ENCODE measurements at places on chromosomes 2 and 18. TPM values are rescaled to one million over a fixed set of nuclear protein-coding genes. Genes with fewer than 3 reads are reported as not detected.
A peak's percentile ranks its signal among the peaks of the same experiment; 100 is the strongest.

The RELCH gene
- total RNA-seq, result 31.0 TPM

DNA sequence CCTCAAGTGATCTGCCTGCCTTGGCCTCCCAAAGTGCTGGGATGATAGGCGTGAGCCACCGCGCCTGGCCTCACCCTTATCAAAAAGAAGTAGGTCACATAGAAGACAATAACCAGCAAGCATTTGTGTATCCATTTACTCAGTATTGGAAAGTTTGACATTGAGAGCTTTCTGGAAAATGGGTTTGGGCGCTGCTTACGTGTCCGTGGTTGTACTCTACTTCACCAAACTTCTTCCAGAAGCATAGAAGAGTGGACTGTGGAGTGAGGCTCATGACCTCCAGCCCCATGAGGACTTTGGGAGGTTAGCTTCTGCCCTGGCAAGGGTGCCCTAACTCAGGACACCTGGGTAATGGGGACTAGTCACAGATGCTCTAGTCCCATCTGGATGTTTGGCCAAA lies 3.7 kb upstream of the ODC1 start:
- DNase-seq, result no peak

The UGT1A5 gene
- 2.0 TPM for total RNA-seq

The SERPINB12 gene
- total RNA-seq, result not detected

DNA sequence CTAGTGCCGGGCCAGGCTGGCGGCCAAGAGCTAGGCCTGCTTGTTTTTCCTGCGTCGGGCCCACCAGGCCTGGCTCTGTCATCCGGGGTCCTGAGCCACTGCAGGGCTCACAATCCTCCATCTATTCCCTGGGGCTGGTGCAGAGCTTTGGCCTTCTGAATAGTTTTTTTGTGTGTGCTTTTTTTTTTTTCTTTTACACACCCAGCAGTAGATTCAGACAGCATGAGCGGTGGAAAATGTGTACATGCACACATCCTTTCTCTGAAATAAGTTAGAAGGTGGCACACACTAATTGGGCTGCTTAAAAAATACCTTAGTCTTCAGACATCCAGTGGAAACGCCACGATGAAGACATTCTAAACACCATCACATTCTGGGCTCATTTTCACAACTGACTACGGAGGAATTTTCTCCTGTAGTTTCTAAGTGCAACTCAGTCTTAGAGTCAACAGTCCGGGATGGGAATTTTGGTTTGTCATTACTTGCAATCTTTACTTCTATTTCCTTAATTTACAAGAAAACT lies 6.1 kb downstream of the ZFP36L2 start:
- DNase-seq, result no peak

GRCh38 chr2:211404098-211404497 lies 847.7 kb downstream of the CPS1 start:
- DNase-seq, result no peak

DNA sequence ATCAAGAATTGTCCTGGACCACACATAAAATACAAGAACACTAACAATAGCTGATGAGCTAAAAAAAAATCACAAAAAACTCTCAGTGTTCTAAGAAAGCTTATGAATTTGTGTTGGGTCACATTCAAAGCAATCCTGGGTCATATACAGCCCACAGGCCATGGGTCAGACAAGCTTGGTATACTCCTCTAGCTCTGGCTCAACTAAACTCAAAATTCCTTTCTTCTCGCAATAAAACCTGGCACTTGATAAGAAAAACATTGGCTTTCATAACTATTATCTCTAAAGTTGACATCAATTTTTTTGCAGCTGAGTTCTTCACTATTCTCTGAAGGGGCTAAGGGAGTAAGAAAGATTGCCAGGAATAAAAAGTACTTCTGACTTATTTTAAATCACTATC lies 38.3 kb downstream of the FBXO48 start:
- no peak for DNase-seq

DNA sequence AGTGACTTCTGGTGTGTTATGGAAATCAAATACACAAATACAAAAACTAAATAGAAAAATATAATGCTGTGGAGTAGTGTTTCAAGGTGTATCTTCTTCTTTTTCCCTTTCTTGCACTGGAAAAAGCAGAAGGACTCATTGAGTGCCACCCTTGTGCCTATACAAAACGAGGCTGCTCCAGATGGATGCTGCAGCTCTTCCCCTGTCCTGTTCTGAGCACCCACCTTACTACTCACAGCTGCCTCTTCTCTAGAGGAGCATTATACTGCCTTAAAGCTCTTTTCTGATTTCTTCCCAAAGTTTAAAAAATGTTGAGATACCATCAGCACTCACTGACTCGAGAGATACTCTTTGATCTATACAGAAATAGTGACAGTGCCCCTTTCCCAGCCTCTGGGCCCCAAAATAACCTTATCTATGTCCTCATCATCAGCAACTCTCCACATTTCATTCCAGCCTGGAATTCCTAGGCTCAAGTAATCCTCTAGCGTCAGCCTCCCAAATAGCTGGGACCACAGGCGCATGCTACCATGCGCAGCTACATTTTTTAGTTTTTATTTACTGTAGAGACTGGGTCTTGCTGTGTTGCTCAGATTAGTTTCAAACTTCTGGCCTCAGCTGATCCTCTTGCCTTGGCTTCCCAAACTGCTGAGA lies 1356.1 kb upstream of the NRXN1 start:
- no peak for DNase-seq

GRCh38 chr2:101361121-101361520 lies 26.2 kb downstream of the CREG2 start:
- DNase-seq, result no peak

The EN1 gene
- total RNA-seq, result not detected

GRCh38 chr2:128292599-128293425 lies 25.9 kb downstream of the HS6ST1 start:
- no peak for DNase-seq

- DNase-seq, result no peak
Measured at GRCh38 chr18:62848946-62849345, 133.6 kb downstream of the PHLPP1 start.

The PID1 gene
- 17.1 TPM for total RNA-seq

The GCA gene
- total RNA-seq, result 37.4 TPM

The UPP2 gene
- not detected for total RNA-seq

The TACR1 gene
- total RNA-seq, result 0.83 TPM

DNA sequence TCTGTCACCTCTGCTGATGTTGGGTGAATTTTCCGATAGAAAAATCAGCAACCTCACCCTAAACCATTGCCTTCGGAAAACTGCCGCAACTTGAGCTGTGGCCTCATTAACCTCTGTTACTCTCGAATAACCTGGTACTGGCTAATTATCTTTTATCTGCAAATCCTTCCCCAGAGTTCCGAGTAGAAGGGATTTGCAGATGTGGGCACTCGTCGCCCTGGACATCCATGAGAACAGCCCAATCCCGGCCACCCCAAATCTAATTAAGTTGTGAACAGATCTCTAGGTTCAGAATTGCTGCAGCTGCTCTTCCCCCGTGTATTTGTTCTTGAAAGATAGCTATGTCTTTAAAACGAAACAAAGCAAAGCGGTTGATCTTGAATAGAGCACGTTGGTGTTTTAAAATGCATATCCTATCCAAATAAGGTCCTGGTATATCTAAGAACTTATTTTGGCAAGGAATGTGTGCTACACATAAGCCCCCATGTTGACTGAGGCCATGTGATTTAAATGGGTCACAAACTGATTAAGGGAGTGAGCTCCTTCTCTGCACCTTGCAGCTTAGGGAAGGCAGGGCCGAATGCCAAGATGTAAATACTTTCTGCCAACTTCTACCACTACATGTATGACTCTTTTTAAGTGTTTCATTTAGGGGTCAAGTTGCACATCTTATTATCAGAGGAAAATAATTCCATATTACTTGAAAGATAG lies 88.2 kb downstream of the MTCL1 start:
- no peak for DNase-seq

GRCh38 chr2:150688016-150688415 lies 200.5 kb upstream of the RND3 start:
- DNase-seq, result no peak

The CYS1 gene
- total RNA-seq, result 27.8 TPM

DNA sequence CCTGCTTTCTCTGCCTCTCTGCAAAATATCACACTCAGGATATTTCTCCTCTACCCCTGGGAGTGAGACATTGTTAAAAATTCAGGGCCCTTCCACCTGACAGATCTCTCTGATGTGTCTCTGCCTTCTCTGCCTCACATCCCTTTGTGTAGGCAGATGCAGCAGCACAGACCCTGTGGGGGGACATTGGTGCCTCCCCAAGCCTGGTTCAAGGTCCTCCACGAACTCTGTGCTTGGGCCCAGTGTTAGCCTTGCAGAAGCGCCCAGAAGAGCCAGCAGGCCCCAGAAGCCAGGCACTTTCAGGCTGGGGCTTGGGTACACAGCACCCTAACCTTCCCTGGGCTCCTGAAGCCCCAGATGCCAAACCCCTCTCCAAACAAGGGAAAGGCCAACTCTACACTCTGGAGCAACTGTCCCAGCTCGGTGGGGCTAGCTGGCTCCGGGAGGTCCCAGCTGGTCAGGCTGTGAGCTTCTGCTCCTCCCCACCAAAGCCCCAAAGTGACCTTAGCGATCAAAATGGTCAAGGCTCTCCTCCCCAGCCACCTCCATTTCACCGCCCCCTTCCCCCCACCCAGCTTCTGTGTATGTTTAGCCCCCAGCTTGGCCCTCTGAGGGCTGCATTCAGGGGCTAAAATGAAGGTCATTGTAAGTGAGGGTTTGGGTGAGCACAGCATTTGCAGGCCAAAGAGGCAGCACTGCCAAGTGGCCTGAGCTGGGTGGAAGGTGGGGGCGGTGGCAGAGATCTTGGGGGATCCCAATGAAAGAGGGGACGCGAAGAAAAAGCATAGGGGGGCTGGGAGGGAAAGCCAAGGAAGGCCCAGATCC lies 2.6 kb downstream of the HOXD9 start:
- no peak for DNase-seq

GRCh38 chr18:57110290-57110689 lies 36.6 kb upstream of the BOD1L2 start:
- DNase-seq, result no peak

The KIAA2012 gene
- total RNA-seq, result not detected

The SH3RF3 gene
- total RNA-seq, result 11.5 TPM

The SCN7A gene
- 9.6 TPM for total RNA-seq

- no peak for DNase-seq
Measured at GRCh38 chr2:25071966-25072365, 30.1 kb downstream of the EFR3B start.

The GALNT14 gene
- 7.6 TPM for total RNA-seq

The ZNF396 gene
- 3.3 TPM for total RNA-seq

DNA sequence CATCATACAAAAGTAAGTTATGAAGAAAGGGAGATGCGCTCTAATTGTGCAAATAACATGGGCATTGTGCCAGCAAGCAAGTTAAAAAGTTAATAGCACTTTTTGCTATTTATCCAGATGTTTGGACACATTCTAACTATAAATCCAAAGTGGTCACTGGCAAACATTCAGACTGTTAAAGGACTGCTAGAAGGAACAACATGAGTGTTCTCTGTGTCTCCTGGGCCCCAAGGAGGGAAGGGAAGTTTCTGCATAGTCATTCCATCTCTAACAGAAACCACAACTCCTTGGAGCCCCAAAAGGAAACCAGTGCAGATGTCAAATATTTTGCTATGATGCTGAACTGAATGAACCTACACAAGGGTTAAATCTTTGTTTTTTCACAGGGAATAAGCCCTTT lies 213.3 kb upstream of the HNRNPA3 start:
- no peak for DNase-seq

DNA sequence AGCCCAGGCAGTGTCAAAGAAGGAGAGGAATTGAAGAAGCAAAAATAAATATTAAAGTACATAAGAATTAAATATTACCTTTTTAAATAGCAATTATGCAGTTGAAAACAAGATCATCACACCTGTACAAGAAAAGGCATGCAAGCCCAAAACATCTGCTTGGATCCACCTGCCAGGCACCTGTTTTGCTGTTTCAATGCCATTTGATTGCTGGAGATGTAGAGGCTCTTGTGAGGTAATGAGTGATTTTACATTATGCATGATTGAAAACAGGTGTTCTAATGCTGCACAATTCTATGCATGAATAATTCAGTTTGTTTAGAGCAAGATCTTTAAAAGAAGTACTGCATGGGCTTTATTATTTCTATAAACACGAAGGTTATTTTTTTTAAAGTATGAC lies 700.6 kb upstream of the ZEB2 start:
- no peak for DNase-seq

DNA sequence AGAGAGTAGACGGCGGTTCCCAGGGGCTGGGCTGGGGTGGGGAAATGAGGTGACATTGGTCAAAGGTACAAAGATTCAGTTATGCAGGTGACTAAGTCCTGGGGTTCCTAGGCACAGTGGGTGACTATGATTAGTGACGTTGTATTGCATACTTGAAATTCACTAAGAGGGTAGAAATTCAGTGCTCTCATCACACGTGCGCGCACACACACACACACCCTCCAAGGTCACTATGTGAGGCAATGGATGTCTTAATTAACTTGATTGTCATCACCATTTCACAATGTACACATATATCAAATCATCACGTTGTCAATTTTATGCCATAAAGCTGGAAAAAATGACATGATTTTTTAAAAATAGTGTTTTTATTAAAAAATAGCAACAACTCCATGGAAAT lies 92.9 kb upstream of the ALKAL2 start:
- no peak for DNase-seq

DNA sequence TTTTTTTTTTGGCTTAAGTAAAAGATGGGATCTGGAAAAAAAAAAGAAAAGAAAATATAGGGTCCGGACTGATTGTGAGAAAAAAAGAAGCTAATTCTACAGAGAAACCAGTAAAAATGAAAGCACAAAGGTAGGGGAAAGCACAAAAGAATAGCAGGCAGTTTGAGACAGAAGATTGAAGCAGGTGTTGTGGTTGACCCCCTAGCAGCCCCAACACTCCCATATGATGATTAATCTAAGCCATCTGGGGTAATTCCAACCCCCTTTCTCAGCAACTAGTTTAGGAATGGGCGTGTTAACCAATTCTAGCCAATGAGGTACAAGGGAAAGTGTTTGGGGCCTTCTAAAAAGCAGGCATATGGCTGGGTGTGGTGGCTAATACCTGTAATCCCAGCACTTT lies 77.0 kb downstream of the MBD2 start:
- DNase-seq, result no peak

DNA sequence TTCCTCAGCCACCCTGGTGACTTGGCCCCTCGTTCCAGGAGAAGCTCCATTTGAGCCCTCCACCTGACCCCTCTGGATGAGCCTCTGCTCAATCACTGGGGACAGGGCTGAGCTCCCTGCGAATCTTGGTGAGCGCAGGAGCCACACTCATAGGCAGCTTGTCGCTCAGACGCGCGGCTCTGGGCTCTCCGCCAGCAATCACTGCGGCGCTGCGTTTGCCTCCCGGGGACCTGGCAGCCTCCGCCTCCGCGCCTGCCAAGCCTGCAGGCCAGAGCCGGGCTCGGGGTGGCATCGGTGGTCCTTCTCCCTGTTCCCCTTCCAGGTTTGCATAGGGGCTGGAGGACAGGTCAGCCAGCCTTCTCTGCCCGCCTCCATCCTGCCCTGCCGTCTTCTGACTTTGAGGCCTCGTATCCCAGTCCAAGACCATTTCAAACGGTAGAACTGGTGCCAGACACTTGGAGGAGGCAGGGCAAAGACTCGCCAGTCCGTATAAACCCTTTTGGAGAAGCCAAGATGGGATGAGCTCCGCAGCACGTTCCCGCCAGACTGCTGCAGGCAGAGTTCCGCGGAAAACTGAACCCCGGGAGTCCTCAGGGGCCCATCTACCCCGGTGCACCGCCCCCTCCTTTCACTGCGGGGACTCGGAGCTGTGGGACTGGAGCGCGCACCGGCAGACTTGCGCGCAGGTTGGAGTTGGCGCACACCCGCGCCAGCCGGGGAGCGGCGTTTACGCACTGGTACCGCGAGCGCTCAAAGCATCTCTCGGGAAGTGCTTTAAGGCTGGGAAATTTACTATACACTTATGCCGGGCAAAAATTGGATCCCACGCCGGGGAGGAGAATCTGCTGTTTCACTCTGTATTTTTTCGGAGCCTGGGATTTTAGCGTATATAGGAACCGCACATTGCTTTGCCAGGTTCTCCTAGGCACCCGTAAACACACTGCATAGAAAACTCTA lies 1.1 kb upstream of the TACR1 start:
- peak; percentile 45 for DNase-seq
